HepG2 (cell line): ENCODE measurements at places on chromosomes 5 and 9. TPM values are rescaled to one million over a fixed set of nuclear protein-coding genes. Genes with fewer than 3 reads are reported as not detected.
A peak's percentile ranks its signal among the peaks of the same experiment; 100 is the strongest.

GRCh38 chr9:18668944-18669343 is 195.0 kb downstream of the ADAMTSL1 start:
- DNase-seq = peak; percentile 20
- no peak overlapping the region for H3K4me3 ChIP-seq
- H3K4me1 ChIP-seq = no peaks in the 10 kb centered on the region
- no peaks in the 10 kb centered on the region for H3K27me3 ChIP-seq

DNA sequence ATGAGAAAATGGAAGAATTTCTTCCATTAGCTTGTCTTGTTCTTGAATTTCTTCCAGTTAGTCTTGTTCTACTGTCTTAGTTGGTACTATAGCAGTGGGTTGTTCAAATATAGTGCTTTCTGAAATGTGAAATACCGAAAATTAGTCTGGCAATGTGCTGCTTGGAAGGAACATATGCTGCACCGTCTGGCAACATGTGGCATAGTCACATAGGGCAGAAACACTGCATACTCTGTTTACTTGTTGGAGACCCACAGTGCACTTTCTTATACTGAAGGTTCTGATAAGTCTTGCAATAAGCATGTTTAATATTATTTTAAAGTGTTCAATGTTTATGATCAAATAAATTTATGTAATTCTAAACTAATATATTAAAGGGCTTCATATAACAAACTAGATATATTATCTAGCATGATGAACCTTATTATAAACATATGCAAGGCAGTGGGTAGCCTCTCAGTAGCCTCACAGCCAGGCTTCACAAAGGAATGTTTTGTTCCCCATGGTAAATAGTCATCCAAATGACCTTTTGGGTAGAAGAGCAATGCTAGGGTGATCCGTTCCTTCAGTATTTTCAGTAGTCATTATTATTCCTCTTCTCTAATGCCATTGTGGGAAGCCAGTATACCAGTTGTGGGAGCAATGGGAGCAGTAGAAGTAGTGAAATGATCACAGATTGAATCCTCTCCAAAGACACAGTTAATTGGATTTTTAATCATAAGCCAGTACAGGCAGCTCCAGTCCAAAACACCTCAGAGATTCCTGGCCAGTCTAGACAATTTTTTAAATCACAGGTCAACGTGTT is 1106.7 kb downstream of the DTWD2 start:
- H3K36me3 ChIP-seq = no peaks in the 10 kb centered on the region
- no peaks in the 10 kb centered on the region for H3K27me3 ChIP-seq
- DNase-seq = no peak
- H3K4me3 ChIP-seq = no peak overlapping the region
- H3K4me1 ChIP-seq = no peaks in the 10 kb centered on the region

DNA sequence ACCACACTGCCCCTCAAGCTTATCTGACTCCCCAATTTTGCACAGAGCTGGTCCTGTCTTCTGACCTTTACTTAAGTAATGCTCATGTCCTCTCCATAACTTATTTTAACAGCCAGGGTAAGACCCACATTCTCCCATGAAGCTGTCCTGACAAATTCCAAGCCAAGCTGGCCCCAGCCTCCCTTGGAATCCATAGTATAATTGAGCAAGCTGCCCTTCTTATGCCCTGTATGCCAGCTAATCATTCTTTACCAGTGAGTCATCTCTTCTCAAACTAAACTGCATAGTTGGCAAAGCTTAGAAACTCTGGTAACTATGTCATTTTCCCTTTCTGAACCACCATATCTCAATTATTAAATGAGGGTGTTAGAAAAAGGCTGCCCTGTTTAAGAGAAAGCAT is 92.4 kb downstream of the NFIB start:
- no peaks in the 10 kb centered on the region for H3K36me3 ChIP-seq
- H3K27me3 ChIP-seq = no peaks in the 10 kb centered on the region
- no peaks in the 10 kb centered on the region for H3K4me1 ChIP-seq
- no peak overlapping the region for H3K4me3 ChIP-seq

- H3K27ac ChIP-seq = no peak overlapping the region
- no peaks in the 10 kb centered on the region for H3K4me1 ChIP-seq
- DNase-seq = no peak
- H3K36me3 ChIP-seq = no peaks in the 10 kb centered on the region; the same call in 2 of the 3 replicates
Observed at GRCh38 chr5:108788142-108788541, 40.4 kb downstream of the FER start.

- no peaks in the 10 kb centered on the region for H3K27me3 ChIP-seq
- H3K36me3 ChIP-seq = peaks cover 23% of the 10 kb centered on the region; the same call in 2 of the 3 replicates
- peak; percentile 58 for DNase-seq
- H3K4me1 ChIP-seq = no peaks in the 10 kb centered on the region
- no peak overlapping the region for H3K27ac ChIP-seq
Observed at GRCh38 chr5:78899922-78900362, 85.2 kb downstream of the ARSB start.

GRCh38 chr5:16931334-16932110 is 4.6 kb downstream of the MYO10 start:
- peaks cover 15% of the 10 kb centered on the region for H3K4me1 ChIP-seq
- H3K27ac ChIP-seq = no peak overlapping the region
- H3K36me3 ChIP-seq = no peaks in the 10 kb centered on the region
- H3K27me3 ChIP-seq = peaks cover 3% of the 10 kb centered on the region; the same call in 1 of the 2 replicates
- no peak for DNase-seq

Gene ATOX1
- 124 and 146 TPM in 2 replicates for total RNA-seq

Gene GRXCR2
- not detected in 2 replicates for total RNA-seq

Gene BAAT
- 0.71 and 1.0 TPM in 2 replicates for total RNA-seq

Gene C1QTNF2
- total RNA-seq = not detected in 2 replicates
